NCI-H1105 (cell line): ENCODE measurements at places on chromosomes 4 and X.
A peak's percentile ranks its signal among the peaks of the same experiment; 100 is the strongest.

GRCh38 chrX:19912-20571 lies 261.1 kb upstream of the PLCXD1 start:
- DNase-seq: no peak

GRCh38 chr4:127624173-127624572 lies 8.6 kb upstream of the INTU start:
- DNase-seq: no peak

DNA sequence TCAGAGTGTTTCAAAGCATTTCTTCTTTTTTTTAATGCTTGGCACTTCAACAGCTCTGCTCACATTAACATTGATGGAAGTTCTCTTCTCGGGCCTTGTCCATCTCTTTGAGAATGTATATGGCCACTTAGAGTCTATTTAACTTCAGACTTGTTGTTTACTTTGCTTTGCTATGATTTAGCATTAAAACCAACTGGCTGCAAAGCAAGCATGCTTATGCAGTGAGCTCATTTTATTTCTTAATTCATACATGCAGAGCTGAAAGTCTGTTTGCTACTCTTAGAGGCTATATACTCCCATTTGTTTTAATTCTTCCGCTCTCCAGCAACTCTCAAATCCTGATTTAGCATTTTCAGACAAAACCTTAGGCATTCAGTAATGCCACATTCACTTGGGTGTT lies 107.6 kb upstream of the PACRGL start:
- no peak for DNase-seq

DNA sequence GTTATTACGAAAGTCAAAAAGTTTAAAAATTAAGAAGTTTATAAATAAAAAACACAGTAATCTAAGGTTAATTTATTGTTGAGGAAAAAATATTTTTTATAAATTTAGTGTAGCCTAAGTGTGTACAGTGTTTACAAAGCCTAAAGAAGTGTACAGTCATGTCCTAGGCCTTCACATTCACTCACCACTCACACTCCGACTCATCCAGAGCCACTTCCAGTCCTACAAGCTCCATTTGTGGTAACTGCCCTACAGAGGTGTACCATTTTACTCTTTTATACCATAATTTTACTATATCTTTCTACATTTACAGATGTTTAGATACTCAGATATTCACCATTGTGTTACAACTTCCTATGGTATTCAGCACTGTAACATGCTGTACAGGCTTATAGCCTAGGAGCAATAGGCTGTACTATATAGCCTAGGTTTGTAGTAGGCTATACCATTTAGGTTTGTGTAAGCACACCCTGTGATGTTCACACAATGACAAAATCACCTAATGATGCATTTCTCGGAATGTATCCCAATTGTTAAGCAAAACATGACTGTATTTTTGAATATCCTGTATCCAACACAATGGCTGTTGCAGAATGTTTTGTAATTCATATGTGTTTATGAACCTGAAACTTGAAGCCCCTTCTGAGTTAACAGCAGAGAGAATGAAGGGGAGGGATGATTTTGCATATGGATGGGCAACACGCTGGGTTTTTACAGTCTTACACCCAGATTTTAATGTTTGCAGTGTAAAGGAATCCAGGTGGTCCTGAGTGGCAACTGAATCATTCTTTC lies 3.1 kb downstream of the PPBP start:
- DNase-seq: no peak

DNA sequence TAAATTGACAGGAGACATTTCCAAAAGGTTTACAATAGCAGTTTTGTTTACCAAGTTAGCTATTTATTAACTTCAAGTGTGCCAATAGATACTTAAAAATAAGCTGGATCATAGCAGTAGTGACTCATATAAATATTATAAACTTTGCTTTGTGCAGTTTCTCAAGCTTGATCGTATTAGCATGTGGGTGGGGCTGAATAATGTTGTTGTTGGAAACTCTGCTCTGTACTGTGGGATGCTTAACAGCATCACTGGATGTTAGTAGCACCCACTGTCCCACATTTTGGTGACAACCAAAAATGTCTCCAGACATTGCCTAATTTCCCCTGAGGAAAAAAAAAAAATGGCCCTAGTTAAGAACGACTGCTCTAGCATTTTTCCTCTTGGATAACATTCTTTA lies 855.2 kb upstream of the ADGRL3 start:
- DNase-seq: no peak

- DNase-seq: no peak
Measured at GRCh38 chr4:101851672-101852071, 61.1 kb downstream of the BANK1 start.

DNA sequence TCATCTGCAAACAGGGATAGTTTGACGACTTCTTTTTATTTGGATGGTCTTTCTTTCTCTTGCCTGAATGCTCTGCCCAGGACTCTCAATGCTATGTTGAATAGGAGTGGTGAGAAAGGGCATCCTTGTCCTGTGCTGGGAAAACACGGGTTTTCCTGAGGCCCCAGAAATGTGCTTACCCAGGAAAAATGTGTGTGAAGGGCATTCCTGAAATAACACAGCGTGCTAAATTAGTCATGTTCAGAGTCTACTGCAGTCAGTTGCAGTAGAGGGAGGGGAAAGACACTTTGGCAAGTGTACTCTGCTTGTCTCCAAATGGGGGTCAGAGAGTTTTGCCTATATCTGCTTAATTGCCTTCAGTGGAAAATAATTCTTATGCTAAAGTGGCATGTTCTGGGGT lies 153.9 kb downstream of the CCNG2 start:
- no peak for DNase-seq

- peak; percentile 63 for DNase-seq
Measured at GRCh38 chr4:79413032-79413885, 5.2 kb upstream of the GK2 start.

GRCh38 chr4:156568484-156568883 lies 403.1 kb downstream of the PDGFC start:
- no peak for DNase-seq
